ENCODE measurements at places on chromosomes 3 and 15.

GRCh38 chr15:65996901-65997300 lies 127.6 kb downstream of the RAB11A start:
- no peak for DNase-seq

GRCh38 chr3:154515921-154516320 lies 85.9 kb upstream of the GPR149 start:
- DNase-seq = no peak

DNA sequence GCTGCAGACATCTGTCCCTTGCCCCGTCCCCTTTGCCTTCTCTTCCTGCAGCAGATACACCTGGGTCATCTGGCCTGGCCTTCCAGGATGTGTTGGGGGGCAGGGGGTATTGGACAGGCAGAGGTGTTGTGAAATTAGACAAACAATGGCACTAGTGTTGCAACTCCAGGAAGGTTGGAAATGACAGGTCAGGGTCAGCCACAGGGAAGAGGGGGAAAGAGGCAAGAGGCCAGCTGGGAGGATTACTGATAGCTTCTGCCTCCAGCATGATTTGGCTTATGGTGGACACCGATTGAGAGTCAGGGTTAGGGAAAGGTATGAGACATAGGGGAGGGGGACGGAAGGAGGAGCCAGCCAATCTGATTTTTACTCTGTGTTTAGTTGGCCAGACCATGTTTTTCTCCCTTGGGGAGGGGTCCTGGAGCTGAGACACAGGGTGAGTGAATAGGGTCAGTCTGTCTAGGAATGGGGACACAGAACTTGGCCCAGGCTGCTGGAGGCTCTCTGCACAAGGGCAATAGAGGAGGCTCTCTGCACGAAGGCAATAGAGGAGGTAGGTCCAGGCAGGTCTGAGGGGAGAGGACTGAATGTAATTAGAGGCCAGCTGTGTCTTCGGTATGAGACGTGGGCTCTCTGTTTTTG lies 3.4 kb upstream of the ATP2B2 start:
- DNase-seq = no peak

- no peak for DNase-seq
Measured at GRCh38 chr15:38283010-38283409, 30.4 kb downstream of the SPRED1 start.

GRCh38 chr15:82539691-82540054 lies 584 bp downstream of the RPS17 start:
- DNase-seq = no peak

DNA sequence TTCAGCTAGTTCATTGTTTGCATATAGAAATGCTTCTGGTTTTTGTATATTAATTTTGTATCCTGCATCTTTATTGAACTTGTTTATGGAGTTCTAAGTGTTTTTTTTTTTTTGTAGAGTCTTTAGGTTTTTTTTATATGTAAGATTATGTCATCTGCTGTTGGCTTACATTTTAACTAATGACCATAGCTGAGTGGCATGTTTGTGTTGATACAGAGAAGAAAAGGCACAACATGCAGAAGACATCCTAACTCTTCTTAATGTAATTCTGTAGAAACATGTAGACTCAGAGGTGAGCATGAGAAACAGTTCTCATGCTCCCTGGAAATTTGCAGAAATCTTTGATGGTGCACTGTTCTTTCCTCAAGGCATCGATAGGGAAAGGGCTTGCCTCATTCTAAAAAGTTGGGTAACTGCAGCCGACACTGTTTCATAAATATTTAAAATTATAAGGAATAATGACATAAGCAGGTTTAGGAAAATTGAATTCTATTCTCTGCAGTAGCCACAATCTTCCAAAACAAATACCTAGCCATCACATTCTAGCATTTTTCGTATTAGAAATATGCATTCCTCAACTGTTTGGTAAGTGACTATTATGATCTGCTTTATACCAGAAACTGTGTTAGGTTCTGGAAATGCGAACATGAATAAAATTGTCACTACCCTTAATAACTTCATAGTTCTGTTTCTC lies 499.6 kb upstream of the KCNMB2 start:
- no peak for DNase-seq

Measured in GF-D8 (cell line).